ENCODE measurements at places on chromosomes 11 and 22. TPM values are rescaled to one million over a fixed set of nuclear protein-coding genes. Genes with fewer than 3 reads are reported as not detected.

Gene TUBA8
- not detected for total RNA-seq

Gene IGSF22
- under 0.01 TPM for total RNA-seq

Gene TMX2
- total RNA-seq = 54.0 TPM

Gene OR52A1
- not detected for total RNA-seq

Gene TRIM66
- total RNA-seq = 3.9 TPM

Gene MAPK8IP2
- total RNA-seq = 1.0 TPM

Gene SMC1B
- total RNA-seq = not detected

Gene CABP4
- not detected for total RNA-seq

Gene SERHL2
- total RNA-seq = 2.4 TPM

Gene PNPLA5
- total RNA-seq = not detected

Gene OR4C45
- total RNA-seq = not detected

Gene GPR83
- total RNA-seq = not detected

Gene NAGA
- 40.9 TPM for total RNA-seq

Gene RAG2
- not detected for total RNA-seq

Gene OR4A16
- not detected for total RNA-seq

Gene CTSW
- total RNA-seq = 0.81 TPM

Gene NPAS4
- total RNA-seq = 0.13 TPM

Gene PGA5
- not detected for total RNA-seq

Gene PAAF1
- total RNA-seq = 8.0 TPM

Gene DUSP8
- 8.4 TPM for total RNA-seq

Gene ELF5
- not detected for total RNA-seq

Gene TRIM29
- 0.16 TPM for total RNA-seq
